Stimulated activated CD4-positive, alpha-beta T cell treated with anti-CD3 and anti-CD28 coated beads, Interleukin-1b, Interleukin-23, amount 100 ng/mL, for 1 hour (primary cell): ENCODE measurements at places on chromosomes 3 and 15.

GRCh38 chr15:62462268-62462667 is 297.2 kb upstream of the C2CD4B start:
- no peak for DNase-seq

- no peak for DNase-seq
Observed at GRCh38 chr3:129463094-129463493, 23.1 kb downstream of the IFT122 start.

DNA sequence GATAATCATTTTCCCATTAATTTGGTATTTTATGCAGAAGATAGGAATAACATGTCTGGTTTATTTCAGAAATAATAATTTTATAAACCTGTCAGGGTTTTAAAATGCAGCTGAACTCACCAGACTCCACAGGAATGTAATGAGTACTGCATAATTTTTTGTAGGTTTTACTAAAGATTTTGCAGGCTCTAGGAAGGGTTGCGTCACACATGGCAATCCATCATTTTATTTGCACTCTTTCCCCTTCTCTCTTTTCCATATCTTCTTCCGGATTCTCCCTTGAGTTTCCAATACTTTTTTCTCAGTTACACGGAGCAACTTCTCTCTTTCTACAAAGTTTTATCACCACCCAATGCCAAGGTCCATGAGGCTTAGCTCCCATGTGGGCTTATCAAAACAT is 234.7 kb downstream of the NFKBIZ start:
- no peak for DNase-seq

- DNase-seq = no peak
Observed at GRCh38 chr3:134874737-134875413, 79.8 kb downstream of the EPHB1 start.

GRCh38 chr15:79858469-79858868 is 38.3 kb downstream of the MTHFS start:
- no peak for DNase-seq

GRCh38 chr3:53083521-53083920 is 37.6 kb upstream of the SFMBT1 start:
- DNase-seq = no peak

- DNase-seq = no peak
Observed at GRCh38 chr3:197782230-197782629, 8.8 kb upstream of the LRCH3 start.

- no peak for DNase-seq
Observed at GRCh38 chr15:43516801-43517353, 531 bp upstream of the MAP1A start.

DNA sequence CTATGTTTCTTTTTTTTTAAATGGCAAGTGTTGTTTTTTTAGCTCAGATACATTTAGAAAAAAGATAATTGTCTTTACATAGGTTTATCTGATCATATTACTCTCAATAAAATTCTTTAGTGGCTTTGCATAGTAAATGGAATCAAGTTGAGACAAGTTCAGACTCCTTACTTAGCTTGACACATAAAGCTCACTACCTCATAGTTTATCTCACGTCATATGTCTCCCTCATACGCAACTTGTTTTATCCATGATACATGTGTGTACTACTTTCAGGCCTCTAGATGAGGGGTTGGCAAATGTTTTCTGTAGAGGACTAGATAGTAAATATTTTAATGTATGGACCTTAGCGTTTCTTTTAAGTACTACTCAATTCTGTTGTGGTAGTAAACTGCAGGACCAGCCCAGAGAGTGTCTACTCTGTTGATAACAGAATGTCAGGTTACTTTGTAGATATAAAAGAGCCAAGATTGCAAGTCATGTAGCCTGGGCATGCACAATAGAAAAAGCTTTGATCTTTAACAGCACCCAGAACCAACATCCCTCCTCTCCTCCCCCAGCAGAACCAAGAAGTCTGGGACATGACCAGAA is 28.2 kb upstream of the MGA start:
- DNase-seq = no peak

- DNase-seq = no peak
Observed at GRCh38 chr15:66845266-66845785, 143.3 kb downstream of the SMAD6 start.

GRCh38 chr3:123997543-123997942 is 5.6 kb upstream of the ROPN1 start:
- DNase-seq = no peak

GRCh38 chr3:146164071-146164470 is 3.1 kb upstream of the PLOD2 start:
- DNase-seq = no peak

- no peak for DNase-seq
Observed at GRCh38 chr3:152056987-152057386, 183.5 kb downstream of the SUCNR1 start.

GRCh38 chr3:172918165-172918564 is 167.6 kb downstream of the ECT2 start:
- no peak for DNase-seq

- no peak for DNase-seq
Observed at GRCh38 chr3:78424656-78425055, 1343.1 kb downstream of the ROBO1 start.

GRCh38 chr3:147572970-147573340 is 163.8 kb downstream of the ZIC1 start:
- no peak for DNase-seq

DNA sequence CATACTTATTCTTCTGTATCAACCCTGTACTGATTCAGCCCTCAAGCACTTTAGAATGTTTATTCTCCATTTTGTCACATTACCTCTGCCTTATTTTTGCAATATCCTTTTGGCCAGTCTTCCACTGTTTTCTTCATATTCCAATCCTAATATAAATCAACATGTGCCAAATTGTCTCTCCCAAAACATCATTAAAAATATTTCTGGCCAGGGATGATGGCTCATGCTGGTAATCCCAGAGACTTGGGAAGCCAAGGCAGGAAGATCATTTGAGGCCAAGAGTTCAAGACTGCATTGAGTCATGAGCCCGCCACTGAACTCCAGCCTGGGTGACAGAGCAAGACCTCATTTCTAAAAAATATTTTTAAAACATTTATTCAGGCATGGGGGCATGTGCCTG is 641.4 kb upstream of the CBLB start:
- DNase-seq = no peak

DNA sequence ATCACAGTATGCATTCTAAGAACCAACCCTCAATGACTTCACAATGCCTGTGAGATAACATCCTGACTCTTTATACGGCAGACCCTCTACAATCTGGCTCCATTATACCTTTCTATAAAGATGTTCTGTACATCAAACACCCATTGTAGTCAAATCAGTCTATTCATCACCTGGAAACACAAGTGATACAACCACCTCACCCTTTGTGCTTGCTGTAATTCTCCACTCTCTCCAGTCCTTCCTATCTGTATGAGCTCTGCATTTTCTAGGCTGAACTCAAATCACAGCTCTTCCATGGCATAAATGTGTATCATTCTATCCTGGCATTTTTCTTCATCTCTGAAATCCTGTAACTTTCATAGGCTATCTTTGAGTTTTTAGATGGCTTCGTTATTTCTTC is 539.4 kb downstream of the GRM7 start:
- DNase-seq = no peak

GRCh38 chr15:27165590-27165989 is 194.6 kb downstream of the GABRG3 start:
- no peak for DNase-seq

DNA sequence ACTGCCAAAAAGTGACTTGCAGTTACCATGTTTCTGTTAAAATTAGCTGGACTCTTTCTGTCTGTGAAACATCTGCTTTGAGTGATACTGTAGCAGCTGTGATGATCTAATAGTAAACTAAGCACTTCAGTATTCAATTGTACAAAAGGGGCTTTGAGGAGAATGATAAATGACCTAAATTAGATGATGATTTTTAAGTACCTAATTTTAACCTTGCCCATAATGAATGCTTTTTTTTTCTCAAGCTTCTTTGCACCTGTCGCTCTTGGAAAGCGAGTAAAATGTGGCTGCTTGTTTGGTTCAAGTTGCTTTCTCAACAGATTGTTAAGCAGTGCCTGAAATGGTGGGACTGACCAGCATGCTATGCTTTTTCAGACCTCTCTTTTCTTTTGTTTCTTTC is 752.3 kb downstream of the EPHA3 start:
- DNase-seq = no peak

- DNase-seq = no peak
Observed at GRCh38 chr3:22587446-22587845, 615.7 kb upstream of the UBE2E2 start.

DNA sequence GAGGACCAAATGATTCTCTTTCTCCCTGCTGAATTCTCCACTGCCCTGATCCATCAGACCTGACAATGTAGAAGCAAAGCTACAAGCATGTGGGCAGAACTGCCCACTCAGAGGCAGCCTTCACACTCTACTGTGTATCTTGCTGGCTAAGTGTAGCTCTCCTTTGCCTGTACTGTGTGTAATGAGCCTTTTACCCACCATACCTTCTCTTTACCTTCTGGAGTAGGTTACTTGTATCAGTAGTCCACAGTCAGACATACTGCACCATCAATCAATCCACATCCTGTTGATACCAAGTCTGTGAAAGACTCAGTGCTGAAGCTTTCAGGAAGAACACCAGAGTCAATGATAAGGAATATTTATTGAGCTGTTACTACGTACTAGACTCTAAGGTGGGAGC is 440.7 kb upstream of the ARHGEF26 start:
- DNase-seq = no peak

- DNase-seq = no peak
Observed at GRCh38 chr3:74532446-74532845, 82.0 kb downstream of the CNTN3 start.

GRCh38 chr15:98868564-98868963 is 139.0 kb downstream of the PGPEP1L start:
- no peak for DNase-seq

DNA sequence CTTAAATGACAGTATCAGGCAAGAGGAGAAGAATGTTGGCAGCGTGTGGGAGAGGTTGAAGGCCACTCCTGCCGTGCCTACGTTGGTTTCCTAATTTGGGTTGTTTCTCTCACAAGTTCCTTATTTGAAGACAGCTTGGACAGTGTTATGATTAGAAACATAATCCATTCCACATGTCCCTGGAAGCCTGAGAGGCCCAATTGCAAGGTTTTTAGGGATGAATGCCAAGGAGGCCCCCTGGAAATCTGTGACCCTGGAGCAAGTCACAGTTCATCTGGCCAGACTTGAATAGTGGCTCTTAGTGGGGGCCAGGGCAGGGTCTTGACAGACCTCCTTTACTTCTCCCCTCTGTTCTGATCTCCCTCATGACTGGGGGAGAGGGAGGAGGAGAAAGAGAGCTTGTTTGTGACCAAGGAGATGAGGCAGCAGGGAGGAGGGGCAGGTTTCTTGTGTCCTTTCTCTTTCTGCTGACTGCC is 584.4 kb upstream of the TBL1XR1 start:
- no peak for DNase-seq

DNA sequence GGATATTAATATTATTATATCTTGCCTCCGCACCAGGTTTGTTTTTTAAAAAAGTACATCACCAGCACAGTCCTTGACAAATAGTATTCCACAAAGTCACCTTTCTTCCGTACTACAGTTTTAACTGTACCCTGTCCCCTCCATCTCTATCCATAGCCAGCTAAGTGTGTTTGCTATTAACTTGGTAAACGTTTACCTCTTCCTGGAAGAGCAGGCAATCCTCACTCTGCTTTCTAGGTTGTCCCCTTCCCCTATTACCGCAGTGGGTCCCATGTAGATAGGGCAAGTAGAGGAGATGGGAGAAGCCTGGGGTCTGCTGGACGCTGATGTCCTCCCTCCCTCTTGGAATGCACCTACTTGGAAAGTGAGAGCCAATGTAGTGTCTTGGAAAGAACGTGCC is 83.9 kb upstream of the ETV5 start:
- DNase-seq = no peak

- DNase-seq = no peak
Observed at GRCh38 chr3:87033205-87033604, 42.3 kb upstream of the VGLL3 start.

DNA sequence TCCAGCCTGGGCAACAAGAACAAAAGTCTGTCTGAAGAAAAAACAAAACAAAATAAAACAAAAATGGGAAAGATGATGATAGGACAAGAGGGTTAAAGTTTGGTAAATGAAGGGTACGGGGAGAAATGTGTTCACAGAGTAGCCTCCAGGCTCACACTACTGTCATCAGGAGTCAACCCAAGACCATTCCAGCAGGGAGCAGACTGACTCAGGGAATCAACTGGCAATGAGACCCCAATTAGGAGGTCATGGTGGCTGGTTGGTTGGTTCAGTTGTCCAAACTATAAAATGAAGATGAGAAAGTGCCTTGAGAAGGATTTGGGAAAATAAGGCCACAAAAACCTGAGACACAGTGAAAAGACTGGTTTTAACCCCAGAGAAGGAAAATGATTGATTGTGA is 51.8 kb downstream of the KLHL6 start:
- no peak for DNase-seq

DNA sequence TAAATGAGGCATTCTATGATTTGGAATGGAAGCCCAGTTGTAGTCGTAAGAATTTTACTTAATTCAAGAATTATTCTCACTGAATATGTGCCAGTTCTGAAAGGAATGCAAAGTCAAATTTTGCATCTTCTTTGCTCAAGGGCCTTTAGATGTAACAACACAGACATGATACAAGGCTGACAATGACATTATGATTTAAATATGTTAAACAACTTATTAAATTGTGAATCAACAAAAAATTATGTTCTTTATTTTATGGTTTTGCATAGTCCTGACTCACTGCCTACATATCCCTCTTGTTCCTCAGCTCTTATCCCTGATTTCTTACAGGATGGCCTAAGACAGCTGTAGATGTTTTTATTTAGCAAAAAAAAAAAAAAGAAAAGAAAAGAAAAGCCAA is 170.9 kb upstream of the NR2E3 start:
- DNase-seq = no peak

- no peak for DNase-seq
Observed at GRCh38 chr3:138300647-138301046, 29.0 kb downstream of the NME9 start.

DNA sequence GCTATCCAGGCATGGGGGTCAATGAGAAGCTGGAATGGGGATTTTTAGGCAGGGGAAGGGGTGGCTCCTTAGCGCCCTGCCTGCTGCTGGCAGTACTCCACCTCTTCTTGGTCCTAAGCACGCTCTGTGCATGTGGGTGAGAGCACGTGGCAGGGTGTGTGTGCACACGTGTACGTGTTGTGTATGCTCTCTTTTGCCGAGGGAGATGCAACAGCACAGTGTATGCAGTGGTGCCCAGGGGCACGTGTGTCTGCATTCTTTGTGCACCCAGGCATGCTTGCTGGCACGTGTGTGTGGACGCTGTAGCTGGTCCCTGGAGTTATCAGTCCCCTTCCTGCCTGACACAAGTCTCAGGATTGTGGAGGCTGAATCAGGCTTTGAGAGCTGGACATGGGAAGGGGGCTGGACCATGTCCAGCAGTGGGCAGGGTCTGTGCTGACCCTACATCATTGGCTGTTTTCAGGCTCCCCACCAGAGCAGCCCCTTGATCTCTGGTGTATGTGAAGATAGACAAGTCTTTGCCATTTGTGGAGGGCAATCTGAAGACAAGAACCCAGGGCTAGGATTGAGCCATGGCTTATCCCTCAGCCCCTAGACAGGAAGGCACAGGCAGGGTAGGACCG is 1.9 kb upstream of the CAMKV start:
- no peak for DNase-seq
